ENCODE measurements at places on chromosomes 11 and 22.

DNA sequence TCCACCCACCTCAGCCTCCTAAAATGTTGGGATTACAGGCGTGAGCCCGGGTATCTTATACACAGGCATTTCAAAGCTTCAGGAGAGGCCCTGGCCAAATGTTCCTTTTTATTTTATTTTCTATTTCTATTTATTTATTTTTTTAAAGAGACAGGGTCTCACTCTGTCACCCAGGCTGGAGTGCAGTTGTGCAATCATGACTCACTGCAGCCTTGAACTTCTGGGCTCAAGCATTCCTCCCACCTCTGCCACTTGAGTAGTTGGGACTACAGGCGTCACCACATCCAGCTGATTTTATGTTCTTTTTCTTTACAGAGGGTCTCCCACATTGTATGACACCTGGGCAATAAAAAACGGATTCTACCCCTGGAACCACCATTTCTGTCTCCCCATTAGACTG is 71.2 kb downstream of the FBXO7 start:
- DNase-seq: no peak

DNA sequence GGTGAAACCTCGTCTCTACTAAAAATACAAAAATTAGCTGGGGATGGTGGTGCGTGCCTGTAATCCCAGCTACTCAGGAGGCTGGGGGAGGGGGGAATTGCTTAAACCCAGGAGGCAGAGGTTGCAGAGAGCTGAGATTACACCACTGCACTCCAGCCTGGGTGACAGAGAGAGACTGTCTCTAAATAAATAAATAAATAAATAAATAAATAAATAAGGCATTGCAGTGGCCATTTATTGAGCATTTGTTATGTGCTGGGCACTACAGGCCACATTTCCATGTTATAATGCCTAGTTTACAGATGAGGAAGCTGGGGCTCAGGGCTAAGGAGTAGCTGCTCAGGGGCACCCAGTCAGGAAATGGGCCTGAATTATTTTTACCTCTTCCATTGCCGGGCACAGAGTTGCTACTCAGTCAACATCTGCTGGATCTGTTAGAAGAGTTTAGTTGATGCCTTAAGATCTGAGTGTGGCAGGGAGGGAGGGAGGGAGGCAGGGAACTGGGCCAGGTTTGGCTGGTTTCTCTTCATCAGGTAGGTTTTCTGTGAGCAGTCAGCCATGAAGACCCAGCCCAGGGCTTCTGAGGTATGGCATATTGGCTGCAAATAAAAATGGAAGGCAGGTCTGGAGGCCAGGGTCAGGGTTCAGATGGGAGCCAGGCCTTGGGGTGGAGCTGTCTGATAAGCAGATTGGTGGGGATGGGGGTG is 5.6 kb downstream of the PVALB start:
- no peak for DNase-seq

GRCh38 chr11:126115816-126116331 is 53.2 kb upstream of the CDON start:
- no peak for DNase-seq

- DNase-seq: no peak
These were observed 7.8 kb upstream of the CELSR1 start for GRCh38 chr22:46545086-46545792.

GRCh38 chr22:39868741-39869140 is 24.8 kb downstream of the ENTHD1 start:
- no peak for DNase-seq

DNA sequence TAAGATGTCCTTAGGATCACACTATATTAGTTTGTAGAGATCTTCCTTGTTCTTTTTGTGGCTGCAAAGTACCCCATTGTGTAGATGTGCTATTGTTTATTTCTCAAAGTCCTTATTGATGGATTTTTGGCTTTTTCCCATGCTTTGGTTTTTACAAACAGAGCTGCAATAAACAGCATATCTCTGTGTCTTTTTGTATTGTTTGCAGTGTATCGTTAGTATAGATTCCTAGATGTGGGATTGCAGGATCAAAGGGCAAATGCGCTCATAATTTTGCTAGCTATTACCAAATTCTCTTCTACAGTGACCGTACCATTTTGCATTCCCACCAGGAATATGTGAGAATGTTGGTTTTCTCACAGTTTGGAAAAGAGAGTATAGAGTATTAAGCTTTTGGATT is 27.5 kb upstream of the FTH1 start:
- DNase-seq: no peak

GRCh38 chr22:46484156-46484860 is 53.1 kb downstream of the CELSR1 start:
- no peak for DNase-seq

- no peak for DNase-seq
These were observed 49.7 kb downstream of the RTN4R start for GRCh38 chr22:20218326-20218872.

DNA sequence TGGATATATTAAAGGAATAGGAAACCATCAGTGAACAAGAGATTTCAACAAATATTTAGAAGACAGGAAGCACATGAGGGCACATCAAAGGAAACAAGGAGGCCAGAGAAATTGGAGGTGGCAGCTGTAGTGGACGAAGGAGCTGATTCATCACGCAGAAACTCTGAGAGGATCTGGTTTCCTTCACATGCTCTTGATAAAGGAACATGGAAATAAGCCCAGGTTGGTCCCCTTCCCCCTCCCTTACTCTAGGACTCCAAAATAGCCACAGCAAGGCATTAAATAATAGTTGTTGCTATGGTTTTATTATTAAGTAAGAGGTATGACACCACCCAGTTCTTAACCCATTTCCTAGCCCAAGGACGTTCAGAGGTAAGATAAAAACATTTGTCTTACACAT is 11.3 kb downstream of the IZUMO1R start:
- DNase-seq: no peak

DNA sequence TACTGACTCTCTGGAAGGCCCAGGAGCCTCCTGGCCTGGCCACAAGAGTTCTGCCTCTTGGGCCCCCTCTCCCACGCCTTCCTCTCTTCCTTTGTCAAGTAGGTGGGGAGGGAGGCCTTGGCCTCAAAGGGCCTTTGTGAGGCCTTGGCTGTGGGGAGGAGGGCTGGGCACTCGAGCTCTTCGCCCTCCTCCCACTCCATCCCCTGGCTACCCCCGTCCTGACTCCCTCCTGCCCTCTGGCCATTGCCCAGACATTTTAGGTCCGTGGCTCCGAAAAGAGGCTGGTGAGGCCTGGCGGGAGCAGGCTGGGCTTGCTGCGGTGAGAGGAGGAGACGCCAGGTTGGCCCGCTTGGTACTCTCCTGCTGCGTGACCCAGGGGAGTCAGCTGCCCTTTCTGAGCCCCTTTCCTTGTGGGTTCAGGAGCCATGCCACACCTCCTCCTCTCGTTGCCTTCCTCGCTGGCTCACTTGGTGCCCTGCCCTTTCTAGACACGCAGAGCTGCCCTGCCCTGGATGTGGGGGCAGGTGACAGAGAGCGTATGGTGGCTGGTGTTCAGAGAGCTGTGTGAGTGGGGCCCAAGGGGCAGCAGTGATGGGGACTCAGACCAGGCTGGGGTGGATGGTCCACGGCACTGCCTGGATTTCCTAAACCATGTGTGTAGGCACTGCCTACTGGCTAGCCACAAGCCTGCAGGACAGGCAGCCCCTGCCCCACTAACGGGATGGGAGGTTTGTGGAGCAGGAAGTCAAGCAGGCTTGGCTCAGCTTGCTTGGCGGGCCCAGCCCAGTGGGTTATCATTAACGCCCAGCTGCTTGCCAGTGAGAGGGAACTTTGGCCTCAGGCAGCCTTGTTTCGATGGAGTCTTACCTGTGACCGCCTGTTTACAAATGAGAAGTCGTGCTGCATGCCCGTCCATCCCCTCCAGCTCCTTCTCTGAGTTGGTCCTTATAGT is 15.8 kb upstream of the OMP start:
- no peak for DNase-seq

DNA sequence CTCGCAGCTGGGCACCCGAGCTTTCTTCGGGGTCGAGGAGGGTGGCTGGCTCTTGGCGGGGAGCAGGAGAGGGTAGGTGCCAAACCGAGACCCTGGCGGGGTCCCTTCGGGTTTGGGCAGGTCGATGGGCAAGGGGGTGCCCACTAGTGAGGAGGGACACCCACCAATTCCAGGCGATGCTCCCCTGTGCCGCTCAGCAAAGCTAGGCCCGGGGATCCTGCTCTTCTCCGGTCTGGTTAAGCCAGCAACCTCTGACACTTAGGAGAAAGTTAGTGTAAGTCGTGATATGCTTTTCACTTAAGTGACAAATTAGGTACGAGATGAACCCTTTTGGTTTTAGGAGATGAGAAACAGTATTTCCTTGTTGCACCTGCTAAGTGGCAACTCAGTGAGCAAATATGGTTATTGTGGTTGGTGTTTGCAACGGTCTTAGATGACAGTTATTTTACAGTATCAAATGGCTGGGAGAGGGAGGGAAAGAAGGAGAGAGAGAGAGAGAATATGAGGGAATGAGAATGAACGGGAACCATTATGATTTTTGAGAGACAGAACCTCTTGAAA is 565 bp downstream of the NUCB2 start:
- peak; percentile 48 for DNase-seq

DNA sequence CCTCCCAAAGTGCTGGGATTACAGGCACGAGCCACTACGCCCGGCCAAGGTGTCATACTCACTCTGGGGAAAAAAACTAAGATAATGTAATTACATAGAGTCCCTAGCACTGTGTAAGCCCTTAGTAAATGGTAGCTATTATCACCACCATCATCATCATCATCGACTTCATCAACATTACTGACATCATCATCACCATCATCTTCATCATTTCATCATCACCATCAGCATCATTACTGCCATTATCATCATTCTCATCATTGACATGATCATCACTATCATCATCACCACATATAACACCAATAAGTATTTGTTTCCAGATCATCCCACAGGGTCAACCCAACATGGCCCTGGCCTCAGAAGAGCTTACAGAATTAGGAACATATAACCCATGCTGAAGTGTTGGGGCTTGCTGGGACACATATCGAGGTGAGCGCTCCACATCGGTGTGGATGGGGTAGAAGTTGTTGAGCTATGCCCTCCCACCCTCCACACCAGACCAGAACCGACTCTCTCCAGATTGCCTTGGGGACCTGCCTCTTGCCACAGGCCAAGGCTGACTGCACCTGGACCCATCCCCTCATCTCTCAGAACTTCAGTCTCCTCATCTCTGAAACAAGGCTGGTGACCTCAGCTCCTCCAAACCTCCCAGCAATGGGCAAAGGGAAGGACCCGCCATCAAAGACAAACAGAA is 14.7 kb upstream of the CD5 start:
- DNase-seq: no peak

DNA sequence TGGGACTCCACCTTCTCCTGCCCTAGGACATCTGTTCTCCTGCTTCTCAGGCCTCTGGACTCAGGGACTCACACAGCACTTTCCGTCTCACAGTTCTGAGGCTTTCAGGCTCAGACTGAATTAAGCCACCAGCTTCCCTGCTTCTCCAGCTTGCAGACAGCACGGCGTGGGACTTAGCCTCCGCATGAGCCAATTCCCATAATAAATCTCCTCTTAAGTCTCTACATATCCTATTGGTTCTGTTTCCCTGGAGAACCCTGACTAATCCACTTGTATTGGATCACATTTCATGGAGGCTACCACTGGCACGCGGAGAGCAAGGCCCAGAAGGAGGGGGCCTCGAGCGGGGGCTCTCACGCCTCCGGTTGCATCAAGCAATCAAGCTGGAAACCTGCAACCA is 1313.6 kb downstream of the TBC1D22A start:
- no peak for DNase-seq

GRCh38 chr11:116641561-116642045 is 131.2 kb downstream of the BUD13 start:
- DNase-seq: no peak

GRCh38 chr22:23175817-23176644 is 4.3 kb upstream of the BCR start:
- no peak for DNase-seq

GRCh38 chr22:31911565-31912406 is 32.5 kb upstream of the YWHAH start:
- no peak for DNase-seq

- DNase-seq: no peak
These were observed 5.5 kb downstream of the SF3A1 start for GRCh38 chr22:30351226-30351625.

GRCh38 chr11:36364551-36365325 is 68.7 kb downstream of the PRR5L start:
- no peak for DNase-seq

DNA sequence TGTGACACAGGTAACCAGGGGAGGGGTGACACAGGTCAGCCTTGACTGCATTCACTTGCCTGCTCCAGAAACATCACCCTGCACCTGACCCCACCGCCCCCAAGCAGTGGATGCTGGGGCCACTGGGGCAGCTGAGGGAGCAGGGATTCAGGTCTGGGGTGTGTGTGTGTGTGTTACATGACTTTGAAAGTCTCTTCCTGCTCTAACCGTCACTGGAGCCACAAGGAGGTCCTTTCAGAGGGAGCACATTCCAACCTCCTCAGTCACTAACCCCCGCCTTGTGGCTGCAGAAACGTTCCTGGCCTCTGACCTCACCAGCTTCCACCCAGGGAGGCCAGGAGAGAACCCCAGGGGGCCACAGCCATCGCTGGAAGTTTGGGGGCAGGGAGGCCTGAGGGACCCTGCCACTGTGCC is 2.9 kb upstream of the FOSL1 start:
- DNase-seq: no peak

GRCh38 chr11:74015919-74016684 is 7.2 kb upstream of the UCP3 start:
- DNase-seq: peak; percentile 54

- no peak for DNase-seq
These were observed 79.7 kb downstream of the C22orf31 start for GRCh38 chr22:28981818-28982499.

DNA sequence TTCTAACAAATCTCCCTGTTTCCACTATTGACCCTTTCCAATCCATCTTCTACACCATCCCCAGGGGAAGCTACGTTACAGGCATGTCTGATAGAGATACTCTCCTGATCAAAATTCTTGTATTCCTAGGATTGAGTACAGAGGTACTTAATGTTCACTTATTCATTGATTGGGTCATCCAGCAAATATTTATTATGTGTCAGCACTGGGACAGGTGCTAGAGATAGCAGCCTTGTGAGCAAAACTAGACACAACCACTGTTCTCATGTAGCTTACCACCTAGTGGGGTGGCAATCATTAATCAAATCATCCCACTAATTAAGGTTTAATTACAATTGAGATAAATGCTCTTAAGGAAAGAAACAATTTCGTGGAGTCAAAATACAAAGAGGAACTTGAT is 9.4 kb upstream of the RTCB start:
- DNase-seq: no peak

- no peak for DNase-seq
These were observed 38.6 kb downstream of the SGSM3 start for GRCh38 chr22:40408718-40409612.

- no peak for DNase-seq
These were observed 47.8 kb upstream of the OR4B1 start for GRCh38 chr11:48168815-48169214.

GRCh38 chr11:104163100-104164027 is 583 bp downstream of the PDGFD start:
- no peak for DNase-seq
